ENCODE measurements at places on chromosomes 2 and 18.

- DNase-seq: peak; percentile 75
Measured at GRCh38 chr18:51668101-51668500, 470.6 kb upstream of the MEX3C start.

DNA sequence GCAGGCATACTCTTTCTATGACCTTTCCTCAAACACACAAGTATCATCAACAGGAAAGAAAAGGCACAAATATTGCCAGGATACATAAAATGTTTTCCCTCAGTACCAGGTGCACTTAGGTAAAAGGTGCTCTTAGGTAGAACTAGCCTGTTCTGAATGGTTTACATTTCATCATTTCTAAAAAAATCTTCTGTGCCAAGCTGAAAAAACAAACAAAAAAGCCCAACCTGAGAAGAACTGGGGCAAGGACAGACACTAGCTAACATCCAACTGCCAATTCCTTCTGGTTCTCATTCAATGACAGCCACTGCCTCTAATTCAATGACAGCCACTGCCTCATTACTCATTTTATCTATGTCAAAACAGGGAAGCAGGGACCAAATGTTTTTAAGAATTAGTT is 68.5 kb downstream of the SPIRE1 start:
- no peak for DNase-seq

- DNase-seq: no peak
Measured at GRCh38 chr2:10237392-10238321, 65.0 kb upstream of the HPCAL1 start.

- DNase-seq: no peak
Measured at GRCh38 chr2:169712791-169713227, 18.5 kb downstream of the PHOSPHO2 start.

GRCh38 chr2:224027070-224027469 is 12.0 kb downstream of the SERPINE2 start:
- DNase-seq: peak; percentile 67

DNA sequence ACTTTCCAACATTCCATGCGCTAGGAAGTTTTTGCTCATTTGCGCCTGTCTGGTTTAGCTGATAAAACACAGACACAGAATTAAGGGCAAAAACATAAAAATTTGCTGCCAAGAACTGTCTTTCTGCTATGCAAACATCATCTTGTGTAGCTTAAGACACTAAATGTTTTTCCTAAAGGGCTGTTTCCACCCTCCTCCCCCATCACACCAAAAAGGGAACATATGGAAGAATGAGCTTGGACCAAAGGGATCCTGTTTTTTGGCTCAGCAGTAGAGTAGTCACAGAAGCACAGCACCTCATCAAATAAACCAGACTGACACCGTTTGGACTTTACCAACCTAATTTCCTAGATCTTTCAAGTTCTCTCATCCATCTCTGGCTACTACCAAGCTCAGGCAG is 210.1 kb downstream of the ZNF521 start:
- no peak for DNase-seq

GRCh38 chr2:62415518-62415917 is 90.5 kb downstream of the TMEM17 start:
- no peak for DNase-seq

- peak; percentile 45 for DNase-seq
Measured at GRCh38 chr2:207150284-207150683, 15.5 kb downstream of the KLF7 start.

- peak; percentile 98 for DNase-seq
Measured at GRCh38 chr2:210170446-210171303, 534 bp downstream of the KANSL1L start.

GRCh38 chr2:63763391-63763941 is 78.2 kb upstream of the UGP2 start:
- no peak for DNase-seq

DNA sequence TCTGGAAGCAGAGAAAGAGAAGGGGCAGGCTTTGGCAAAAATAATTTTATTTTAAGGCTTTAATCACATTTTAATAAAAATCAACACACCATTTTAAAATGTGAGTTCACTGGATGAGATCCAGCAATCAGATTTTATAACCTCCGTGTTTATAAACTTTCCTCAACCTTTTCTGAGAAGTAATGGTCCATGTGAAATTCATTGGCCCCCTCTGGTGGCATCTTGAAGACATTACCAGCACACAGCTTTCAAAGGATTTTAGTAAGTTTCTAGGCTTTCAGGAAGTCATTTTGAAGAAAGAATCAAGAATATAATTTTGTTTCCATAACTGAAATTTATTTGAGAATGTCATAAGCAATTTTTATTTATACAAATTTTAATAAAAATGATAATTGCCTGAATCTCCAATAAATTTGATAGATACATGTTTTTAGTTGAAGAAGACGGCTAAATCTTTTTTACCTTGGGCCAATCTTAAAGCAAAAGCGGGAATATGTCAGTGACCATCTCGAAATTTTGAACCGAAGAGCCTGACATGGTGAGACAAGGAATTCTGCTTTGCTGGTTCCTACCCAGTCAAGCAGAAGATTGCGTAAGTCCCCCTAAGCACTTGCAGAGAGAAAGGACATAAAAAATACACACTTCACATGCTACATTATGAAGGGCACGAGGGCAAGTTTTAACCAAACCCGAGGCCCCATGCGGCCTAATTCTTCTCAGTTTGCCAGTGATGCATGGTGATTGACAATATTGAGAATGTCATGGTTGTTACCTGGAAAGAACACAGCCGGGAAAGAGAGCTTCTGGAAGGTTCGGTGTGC is 128.4 kb upstream of the CBLN2 start:
- DNase-seq: peak; percentile 65

GRCh38 chr2:234491897-234492296 is 5.0 kb downstream of the ARL4C start:
- no peak for DNase-seq

DNA sequence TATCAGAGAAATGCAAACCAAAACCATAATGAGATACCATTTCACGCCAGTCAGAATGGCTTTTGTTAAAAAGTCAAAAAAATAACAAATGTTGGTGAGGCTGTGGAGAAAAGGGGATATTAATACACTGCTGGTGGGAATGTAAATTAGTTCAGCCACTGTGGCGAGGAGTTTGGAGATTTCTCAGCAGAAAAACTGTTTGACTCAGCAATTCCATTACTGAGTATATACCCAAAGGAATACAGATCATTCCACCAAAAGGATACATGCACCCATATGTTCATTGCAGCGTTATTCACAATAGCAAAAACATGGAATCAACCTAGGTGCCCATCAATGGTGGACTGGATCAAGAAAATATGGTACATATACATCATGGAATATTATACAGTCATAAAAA is 54.5 kb upstream of the WDR75 start:
- no peak for DNase-seq

DNA sequence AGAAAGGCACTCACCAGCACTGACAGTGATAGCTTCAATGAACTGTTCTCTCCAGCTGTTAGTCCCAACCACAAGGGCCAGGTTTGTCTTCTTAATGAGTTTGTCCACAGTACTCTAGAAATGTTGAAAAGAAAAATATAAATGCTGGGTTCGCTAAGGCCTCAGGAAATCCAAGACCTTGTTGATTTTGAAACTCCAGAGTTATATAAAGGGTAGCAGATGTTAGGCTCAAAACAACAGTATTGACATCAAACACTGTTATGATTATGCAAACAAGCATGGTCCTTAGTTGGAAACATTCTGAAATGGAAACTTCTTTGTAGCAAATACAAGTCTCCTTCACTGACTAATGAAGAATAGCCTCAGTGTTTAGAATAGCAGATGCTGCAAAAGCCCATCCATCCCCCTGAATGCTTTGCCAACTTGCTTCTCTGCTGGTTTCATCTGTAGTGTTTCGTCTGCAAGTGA is 291.1 kb downstream of the SLC8A1 start:
- no peak for DNase-seq

GRCh38 chr2:24409171-24409570 is 48.8 kb upstream of the ITSN2 start:
- no peak for DNase-seq

DNA sequence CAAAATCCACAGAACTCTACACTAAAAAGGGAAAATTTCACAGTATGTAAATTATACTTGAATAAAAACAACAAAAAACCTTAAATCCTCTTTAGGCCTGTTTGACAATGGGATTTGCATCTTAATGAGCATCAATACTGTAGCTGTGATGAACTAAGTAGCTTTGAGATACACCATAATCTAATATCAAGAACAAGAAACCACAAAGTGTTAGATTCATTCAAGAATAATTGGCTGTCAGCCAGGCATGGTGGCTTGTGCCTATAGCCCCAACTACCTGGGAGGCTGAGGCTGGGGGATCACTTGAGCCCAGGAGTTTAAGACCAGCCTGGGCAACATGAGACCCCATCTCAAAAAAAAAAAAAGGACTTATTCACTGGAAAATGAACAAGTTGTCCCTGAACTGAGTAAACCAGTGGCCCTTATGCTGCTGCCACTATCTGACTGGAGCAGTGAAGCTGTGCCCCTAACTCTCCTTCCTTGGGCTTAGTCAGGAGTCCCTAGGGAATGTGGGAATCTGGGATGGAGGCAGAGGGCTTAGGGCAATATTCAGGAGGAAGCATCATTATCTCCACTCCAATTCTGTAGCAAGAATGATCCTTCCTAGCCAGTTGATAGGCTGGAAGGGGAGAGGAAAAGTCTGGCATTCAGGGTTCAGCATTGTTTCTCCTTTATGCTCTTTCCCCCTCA is 88.5 kb downstream of the PRKCE start:
- DNase-seq: peak; percentile 66
